Body of pancreas (tissue), 4 donors: ENCODE measurements at places on chromosomes 6 and 20.

DNA sequence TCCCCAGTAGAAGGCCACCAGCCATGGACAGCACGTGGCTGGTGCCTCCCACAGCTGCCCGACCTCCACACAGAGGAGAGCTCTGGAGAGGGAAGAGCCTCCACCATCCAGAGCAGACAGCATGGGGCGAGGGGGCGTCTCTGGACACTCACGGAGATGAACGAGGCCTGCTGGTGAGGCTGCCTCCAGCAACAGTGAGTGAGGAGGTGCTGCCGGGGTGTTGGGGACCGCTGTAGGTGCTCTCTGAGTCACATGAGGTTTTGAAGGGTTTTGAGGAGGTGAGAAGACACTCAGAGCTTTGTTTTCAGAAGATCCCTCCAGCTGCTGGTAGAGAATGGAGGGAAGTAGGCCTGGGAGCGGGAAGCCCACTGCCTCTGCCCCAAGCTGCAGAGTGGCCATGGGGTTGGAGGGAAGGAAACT lies 65.6 kb downstream of the THBS2 start:
- no peaks in the 10 kb centered on the region for H3K27me3 ChIP-seq
- no peak overlapping the region for H3K27ac ChIP-seq
- no peaks in the 10 kb centered on the region for H3K4me1 ChIP-seq

GRCh38 chr20:58981628-58982364 lies 740 bp downstream of the NELFCD start:
- no peaks in the 10 kb centered on the region for H3K27me3 ChIP-seq
- peak overlapping the region; percentile 79 for H3K27ac ChIP-seq
- no peaks in the 10 kb centered on the region for H3K36me3 ChIP-seq
- H3K4me1 ChIP-seq = peaks cover 24% of the 10 kb centered on the region
- H3K4me3 ChIP-seq = peak overlapping the region; percentile 22

- H3K27me3 ChIP-seq = no peaks in the 10 kb centered on the region
- no peak for DNase-seq
- no peak overlapping the region for H3K4me3 ChIP-seq
- H3K4me1 ChIP-seq = no peaks in the 10 kb centered on the region
- H3K36me3 ChIP-seq = no peaks in the 10 kb centered on the region
Observed at GRCh38 chr6:122683989-122684651, 73.9 kb downstream of the PKIB start.

DNA sequence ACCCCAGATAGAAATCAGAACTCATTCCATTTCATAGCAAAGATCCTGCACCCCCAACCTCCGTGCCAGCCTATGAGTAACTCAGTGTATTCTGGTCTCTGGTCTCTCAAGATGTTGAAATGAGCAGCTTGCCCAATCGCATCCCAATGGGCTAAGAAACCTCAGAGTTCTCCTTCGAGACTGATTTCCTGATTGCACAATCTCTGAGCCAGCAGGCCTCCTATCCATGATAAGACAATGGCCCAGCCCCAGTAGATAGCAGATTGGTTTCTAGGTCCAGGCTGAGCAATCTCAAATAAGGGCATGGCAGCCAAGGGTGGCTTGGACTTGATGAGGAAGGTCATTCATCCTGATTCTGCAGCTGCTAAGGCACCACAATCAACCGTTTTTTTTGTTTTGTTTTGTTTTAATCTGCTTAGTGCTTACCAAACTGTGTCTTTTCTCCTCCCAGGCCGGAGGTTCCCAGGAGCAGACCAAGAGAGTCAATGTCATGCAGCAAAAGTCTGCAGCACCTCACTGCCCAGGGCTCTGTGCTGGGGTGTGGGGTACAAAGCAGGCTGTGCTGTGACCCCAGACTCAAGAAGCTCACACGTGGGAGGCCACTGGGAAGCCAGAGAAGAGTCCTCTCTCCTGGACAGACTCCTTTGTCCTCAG lies 125.1 kb upstream of the NXT1 start:
- H3K27ac ChIP-seq = no peak overlapping the region
- H3K4me3 ChIP-seq = no peak overlapping the region
- no peaks in the 10 kb centered on the region for H3K36me3 ChIP-seq
- peak; percentile 43 for DNase-seq
- H3K27me3 ChIP-seq = no peaks in the 10 kb centered on the region

DNA sequence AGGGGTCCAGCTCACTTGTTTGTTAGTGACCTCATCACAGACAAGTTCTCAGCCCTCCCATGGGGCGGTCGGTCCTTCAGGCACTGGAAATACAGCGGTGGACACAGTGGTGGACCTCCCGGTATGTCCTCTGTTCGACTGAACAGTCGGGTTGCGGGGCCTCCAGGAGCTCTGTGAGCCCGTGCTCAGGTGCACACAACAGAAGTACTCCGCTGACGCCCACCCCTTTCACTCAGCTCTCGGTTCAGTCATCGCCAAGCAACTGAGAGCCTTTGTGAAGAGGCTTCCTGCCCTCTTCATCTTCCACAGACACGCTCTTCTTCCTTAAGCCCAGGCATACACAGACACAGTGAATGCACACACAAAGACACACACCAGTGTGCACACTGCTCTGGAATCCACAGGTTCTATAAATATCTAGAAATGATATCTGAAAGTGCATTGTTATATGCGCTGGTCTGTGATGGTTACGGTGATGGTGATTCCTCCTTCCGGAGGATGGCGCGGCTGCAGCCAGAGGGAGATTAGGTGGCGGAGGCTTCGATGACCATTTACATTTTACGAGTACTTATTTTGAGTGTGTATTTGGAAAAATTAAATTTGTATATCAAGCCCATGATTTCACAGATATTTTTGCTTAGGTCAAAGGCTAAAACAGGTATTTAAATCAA lies 46.8 kb upstream of the BHLHE23 start:
- H3K4me1 ChIP-seq = no peaks in the 10 kb centered on the region
- H3K4me3 ChIP-seq = no peak overlapping the region
- peaks cover 9% of the 10 kb centered on the region for H3K27me3 ChIP-seq
- H3K36me3 ChIP-seq = no peaks in the 10 kb centered on the region
- no peak overlapping the region for H3K27ac ChIP-seq

DNA sequence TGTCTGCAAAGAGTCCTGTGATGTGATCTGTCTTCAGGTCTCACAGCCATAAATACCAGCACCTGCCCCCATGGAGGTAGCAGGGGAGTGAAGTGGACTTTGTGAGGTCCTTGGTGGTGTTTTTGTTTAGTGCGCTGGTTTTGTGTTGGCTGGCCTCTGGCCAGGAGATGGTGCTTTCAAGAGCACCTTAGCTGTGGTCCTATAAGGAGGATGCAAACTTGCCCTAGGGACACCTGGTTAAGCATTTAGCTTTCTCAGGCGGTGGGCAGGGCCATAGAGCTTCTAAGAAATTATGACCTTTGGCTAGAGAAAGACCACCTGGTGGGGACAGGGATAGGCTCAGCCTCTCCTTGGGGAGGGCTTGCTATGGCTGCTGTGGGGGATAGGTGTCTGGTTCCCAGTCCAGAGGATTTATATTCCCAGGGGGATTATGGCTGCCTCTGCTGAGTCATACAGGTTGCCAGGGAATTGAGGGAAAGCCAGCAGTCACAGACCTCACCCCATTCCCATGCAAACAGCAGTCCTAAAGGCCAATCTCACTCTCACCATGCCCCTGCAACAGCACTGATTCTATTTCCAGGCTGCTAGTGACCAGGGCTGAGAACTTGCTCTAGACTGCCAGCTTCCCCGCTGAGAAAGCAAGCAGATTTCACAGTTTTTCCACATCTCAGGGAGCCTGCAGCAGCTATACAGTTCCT lies 259.3 kb downstream of the TFAP2B start:
- no peaks in the 10 kb centered on the region for H3K36me3 ChIP-seq
- no peaks in the 10 kb centered on the region for H3K27me3 ChIP-seq
- H3K4me1 ChIP-seq = no peaks in the 10 kb centered on the region
- no peak overlapping the region for H3K4me3 ChIP-seq
